Stimulated activated CD8-positive, alpha-beta memory T cell treated with anti-CD3 and anti-CD28 coated beads, Interleukin-12 subunit alpha, Interleukin-12 subunit beta, amount 100 ng/mL, for 4 hours (primary cell): ENCODE measurements at places on chromosomes 5 and 9.

DNA sequence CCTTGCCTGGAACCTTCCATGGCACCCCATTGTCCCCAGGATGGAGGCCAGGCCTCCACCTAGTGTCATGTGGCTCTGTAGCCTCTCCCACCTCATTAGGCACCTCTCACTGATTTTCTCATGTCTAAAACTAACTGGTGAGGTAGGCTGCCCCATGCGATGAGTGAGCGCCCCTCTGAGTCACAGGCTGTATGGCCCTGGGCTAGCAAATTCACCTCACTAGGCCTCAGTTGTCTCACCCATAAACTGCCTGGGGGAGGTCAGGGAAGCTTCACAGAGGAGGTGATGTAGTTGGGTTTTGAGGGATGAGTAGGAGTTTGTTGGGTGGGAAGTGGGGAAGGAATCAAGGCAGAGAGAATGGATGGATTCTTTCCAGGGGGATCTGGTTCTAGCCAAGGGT is 8.8 kb downstream of the RXRA start:
- no peak for DNase-seq

DNA sequence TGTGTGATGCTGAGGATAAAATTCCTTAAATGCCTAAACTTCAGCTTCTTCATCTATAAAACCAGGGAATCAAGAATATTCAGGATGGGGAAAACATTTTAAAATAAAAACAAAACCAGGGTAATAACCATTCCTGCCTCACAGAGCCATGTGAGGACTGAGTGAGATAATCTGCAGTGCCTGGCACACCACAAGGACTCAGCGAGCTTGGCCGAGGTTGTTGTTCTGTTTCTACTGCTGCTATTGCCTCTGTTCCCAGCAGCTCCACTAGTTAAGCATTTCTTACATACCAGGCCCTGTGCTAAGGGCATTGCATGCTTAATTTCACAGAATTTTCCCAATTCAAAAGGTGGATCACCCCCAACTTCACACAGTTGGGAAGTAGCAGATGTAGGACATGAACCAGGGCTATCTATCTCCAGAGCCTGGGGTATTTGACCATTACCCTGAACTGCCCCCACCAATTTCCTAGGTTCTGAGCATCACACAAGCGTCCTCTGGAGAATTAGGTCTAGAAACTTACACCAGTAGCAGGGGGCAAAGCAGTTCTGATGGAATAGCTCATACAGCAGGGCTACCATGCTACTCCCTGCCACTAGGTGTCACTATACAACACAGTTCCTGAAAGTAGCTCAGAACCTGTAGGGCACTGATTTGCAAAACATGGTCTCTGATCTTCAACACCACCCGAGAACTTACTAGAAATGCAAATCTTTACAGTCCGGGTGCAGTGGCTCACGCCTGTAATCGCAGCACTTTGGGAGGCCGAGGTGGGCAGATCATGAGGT is 74.3 kb downstream of the LRSAM1 start:
- no peak for DNase-seq

DNA sequence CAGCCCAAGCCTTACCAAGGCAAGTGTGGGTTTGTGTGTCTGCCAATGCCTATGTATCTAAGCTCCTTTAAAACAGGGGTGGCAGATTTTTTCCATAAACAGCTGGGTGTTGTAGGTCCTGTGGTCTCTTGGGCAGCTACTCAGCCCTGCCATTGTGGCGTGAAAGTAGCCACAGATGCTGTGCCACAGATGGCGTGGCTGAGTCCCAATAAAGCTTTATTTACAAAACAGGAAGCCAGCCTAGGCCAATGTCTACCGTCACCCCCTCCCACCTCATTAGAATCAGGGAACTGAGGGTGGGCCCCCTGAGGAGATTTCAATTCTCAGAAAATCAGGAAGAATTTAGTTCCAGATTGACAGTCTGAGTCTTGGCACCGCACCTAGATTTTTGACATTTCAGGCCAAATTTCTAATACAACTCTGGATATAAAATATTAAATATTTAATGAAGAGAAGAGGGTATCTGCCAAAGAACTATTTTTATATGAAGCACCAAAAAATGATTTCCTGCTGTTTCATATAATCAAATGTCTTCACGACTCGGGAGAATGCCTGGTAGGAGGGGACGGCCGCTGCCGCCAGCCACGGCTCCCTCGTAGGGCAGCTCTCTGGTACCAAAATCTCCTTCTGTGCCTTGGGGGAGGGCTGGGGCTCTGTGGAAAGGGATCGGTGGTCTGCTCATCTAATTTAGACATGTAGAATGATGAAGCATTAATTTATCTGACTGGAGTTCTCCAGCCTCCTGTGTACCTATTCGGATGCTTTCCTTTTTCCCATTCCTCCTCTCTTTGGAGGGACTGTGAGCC is 420.9 kb downstream of the IRX2 start:
- DNase-seq = no peak

DNA sequence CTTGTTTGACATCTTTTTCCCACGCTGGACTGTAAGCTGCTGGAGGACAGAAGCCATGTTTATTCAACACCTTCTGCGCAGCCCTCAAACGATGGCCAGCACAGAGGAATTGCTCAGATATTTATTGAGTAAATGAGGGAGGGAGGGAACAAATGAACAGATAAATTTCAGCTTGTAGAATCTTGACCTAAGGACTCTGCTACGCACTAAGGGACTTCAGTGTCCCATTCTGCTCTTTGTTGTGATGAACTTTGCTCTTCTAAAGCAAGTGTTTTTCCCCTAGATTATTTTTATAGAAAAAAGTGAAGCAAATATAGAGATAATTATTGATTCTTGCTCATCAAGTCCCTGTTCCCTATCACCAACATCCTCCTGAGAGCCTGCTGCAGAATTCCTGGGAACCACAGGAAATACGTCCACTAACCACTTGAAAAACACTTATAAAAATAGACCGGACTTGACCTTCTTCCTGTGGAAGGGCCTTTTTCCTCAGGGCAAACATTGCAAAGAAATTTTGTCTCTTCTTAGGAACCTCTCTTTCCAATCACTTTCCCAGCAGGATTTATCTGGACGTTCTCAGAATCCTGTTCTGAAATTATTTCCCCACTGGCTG is 54.9 kb downstream of the FGF1 start:
- no peak for DNase-seq

GRCh38 chr5:107532916-107533315 is 137.8 kb downstream of the EFNA5 start:
- DNase-seq = no peak

DNA sequence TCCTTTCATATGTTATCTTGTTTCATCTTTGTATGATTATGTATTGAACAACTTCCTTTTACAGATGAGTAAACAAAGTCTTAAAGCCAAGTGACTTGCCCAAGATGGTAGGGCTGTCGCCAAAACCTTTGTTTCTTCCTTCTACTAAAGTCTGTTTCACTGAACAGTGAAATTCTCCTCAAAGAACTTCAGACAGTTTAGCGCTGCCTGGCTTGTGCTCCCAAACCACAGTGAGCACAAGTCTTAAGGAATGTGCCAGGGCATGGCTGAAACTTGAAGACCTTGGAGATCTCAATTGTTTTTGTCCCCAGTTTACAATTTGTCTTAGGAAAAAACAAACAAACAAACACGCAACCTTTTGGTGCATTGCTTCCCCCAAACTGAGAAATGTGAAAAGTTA is 273.5 kb downstream of the CRB2 start:
- DNase-seq = no peak

- DNase-seq = no peak
Measured at GRCh38 chr9:135501261-135502167, 1.0 kb downstream of the MRPS2 start.

- no peak for DNase-seq
Measured at GRCh38 chr5:153096381-153096780, 394.1 kb upstream of the GRIA1 start.

GRCh38 chr5:67166460-67167285 is 29.9 kb downstream of the CD180 start:
- peak; percentile 34 for DNase-seq

GRCh38 chr5:127867022-127867783 is 164.0 kb downstream of the CCDC192 start:
- no peak for DNase-seq

GRCh38 chr9:100222674-100223073 is 123.6 kb downstream of the INVS start:
- DNase-seq = no peak

GRCh38 chr9:9791611-9792010 is 821.2 kb downstream of the PTPRD start:
- DNase-seq = no peak

- DNase-seq = no peak
Measured at GRCh38 chr9:116153765-116154333, at the start of gene PAPPA. PAPPA (plus strand) TSS chr9:116153791; CDS start chr9:116154173, 382 bp downstream.

DNA sequence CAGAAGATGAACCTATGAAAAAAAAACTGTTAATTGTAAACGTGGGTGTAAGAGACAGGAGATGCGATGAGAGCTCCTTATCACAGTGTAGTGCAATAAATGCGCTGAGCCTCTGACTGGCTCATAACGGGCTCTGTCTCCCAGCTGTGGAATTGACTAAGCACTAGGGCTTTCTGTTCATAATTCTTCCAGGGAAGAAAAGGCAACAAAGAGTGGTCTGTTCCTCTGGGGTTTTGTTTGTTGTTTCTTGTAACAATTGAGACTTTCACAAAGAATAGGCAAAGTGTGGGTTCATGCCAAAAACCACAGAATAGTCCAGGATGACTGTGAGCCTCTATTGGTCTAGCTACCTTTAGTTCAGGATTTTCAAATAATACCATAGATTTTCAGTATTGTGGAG is 39.4 kb downstream of the UBE2QL1 start:
- DNase-seq = no peak

DNA sequence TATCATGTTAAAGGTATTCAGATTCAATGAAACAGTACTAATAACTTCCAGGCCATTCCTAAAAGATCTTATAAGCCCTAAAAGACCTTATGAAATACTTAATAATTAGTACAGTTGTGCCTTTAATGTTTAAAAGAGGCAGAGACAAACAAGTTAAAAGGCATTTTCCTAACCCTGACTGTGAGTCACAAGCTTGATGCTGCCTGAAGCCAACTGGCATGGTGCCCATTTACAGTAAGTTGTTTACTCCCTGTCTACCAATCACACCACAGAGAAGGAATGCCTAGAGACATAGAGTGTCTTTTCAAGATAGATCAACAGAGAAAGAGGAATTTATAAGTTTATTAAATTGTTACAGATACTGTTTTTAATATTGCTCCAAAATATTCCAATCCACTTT is 47.8 kb downstream of the NR3C1 start:
- DNase-seq = peak; percentile 4
